Panc1 (cell line): ENCODE measurements at places on chromosomes 16 and 17.

GRCh38 chr17:79041041-79041570 is 17.1 kb downstream of the C1QTNF1 start:
- DNase-seq, result no peak

GRCh38 chr17:867896-868489 is 85.8 kb downstream of the MRM3 start:
- no peak for DNase-seq

- DNase-seq, result no peak
Measured at GRCh38 chr17:81173762-81174155, 7.7 kb upstream of the AATK start.

GRCh38 chr17:64331931-64332493 is 58.6 kb downstream of the PECAM1 start:
- no peak for DNase-seq

DNA sequence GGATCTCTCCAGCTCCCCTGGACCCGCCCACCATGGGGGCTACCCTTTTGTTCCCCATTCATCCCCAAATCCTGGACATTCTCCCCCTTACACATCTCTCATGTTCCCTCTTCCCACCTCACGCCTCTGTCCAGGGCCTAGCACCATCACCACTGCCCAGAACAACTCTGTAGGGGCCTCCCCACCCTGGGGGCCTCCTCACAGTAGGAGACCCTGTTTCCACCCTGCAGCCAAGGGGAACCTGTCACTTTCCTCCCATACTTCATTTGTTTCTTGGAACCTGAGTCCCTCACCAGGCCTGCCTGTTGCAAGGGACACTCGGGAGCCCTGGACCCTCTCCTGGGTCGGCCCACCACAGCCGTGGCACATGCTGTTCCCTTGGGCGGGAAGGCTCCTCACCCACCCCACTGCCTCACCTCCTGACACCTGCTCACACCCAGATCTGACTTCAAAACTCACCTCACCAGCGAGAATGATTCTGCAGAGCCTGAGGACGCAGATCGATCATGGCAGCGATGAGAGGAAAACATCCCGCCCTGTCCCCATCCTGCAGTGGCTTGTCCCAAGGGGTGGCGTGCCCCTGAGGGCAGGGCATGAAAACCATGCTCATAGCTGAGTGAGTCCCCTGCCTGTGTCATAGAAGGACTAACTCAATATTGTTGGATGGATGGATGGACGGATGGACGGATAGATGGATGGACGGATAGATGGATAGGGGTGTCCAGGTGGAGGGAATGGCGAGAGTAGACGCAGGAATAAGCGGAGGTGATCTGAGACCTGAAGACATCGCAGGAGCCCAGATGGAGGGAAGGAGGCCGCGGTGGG is 6.8 kb upstream of the RASD1 start:
- DNase-seq, result no peak

DNA sequence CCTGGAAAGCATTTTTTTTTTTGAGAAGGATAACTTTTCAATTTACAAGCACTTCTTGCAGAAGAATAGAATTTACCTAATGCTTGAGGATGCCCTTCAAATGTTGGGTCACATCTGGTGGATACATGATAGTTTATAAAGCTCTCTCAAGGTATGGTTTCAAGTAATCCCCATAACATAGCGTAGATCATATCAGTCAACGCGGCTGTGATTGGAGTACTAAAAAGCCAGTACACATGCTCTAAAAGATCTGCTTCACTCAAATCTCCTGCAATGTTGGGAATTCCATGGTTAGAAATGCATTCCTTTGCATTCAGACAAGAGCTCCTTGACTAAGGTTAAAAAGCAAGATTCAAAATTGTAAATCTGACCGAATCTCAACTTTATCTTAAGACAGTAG is 3.9 kb upstream of the KCNJ16 start:
- no peak for DNase-seq

DNA sequence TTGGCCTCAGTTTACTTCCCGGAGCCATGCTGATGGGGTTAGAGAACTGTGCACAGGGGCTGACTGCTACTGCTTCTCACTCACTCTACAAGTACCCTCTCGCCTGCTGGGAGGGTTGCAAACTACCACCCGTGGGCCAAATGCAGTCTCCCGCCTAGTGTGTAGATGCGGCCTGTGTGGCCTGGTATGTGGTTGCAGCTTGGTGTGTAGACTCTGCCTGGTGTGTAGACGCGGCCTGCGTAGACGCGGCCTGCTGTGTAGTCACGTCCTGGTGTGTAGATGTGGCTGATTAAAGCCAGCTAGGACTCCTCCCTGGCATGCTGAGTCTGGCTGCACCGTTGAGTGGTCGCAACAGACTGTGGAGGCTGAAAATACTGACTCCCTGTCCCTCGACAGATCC is 7.3 kb downstream of the CANT1 start:
- no peak for DNase-seq

- DNase-seq, result no peak
Measured at GRCh38 chr17:41935641-41936040, 5.2 kb downstream of the ODAD4 start.

- DNase-seq, result no peak
Measured at GRCh38 chr17:50172130-50172529, 6.3 kb downstream of the SGCA start.

- DNase-seq, result no peak
Measured at GRCh38 chr16:46715769-46716305, 26.4 kb downstream of the ORC6 start.

GRCh38 chr16:12675852-12676251 is 127.8 kb downstream of the CPPED1 start:
- no peak for DNase-seq

DNA sequence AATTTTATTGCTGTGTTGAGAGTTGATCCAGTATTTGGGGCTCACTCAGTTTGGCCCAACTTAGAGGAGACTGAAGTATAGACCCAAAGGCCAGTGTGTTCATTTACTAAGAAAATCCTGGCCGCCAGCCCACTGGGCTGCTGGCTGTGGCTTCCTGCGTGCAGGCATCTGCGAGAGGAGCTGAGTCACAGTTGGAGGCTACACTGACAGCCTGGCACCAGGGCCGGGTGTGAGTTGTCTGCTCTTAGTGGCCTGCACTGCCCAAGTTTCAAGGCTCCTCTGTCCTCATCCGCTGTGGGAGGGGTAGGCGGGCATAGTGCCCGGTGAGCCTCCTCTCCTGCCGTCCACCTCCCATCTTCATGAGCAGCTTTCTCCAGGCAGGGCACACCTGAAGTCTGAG is 54.2 kb downstream of the PLD6 start:
- DNase-seq, result peak; percentile 63

GRCh38 chr17:64358261-64358788 is 32.3 kb downstream of the PECAM1 start:
- DNase-seq, result no peak

- DNase-seq, result no peak
Measured at GRCh38 chr17:43517161-43517560, 29.0 kb downstream of the ETV4 start.

DNA sequence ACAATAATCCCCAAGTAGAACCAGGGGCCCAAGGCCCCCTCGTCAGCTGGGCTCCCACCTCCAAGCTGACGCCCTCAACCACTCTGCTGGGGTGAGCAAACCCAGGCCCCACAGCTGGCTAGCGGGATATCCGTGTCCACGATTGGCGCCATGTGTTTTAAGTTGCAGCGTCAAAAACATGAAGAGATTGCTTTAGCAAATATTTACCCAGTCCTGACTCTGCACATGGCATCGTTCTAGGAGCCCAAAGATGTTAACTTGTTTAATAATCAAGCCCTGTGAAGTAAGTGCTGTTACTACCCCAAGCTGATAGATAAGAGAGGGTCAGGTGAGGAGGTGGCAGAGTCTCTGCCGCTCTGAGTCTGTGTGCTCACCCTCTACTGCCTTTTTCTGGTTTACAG is 344 bp upstream of the SEPTIN12 start:
- no peak for DNase-seq

DNA sequence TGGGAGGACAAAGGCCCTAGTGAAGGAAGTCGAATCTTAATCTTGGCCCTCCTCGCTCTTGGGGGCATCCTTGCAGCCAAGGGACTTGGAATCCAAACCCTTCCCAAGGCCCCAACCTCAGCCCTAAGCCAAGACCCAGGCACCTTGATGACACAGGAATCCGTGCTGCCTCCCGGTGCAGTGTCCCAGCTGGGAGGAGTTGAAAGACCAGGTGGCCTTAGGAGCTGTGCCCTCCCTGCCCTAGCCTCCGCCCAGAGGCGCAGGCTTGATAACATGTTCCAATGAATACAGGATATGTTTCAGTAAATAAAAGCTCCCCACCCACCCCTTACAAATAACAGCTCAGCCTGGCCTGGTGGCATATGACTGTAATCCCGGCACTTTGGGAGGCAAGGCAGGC is at the start of gene CHST5:
CHST5 (minus strand) TSS at position 208 of the 400 bp plus-strand sequence. CDS start 5,724 bp downstream, outside the sequence.
- no peak for DNase-seq

GRCh38 chr16:67733734-67734470 is 14.8 kb upstream of the GFOD2 start:
- no peak for DNase-seq

DNA sequence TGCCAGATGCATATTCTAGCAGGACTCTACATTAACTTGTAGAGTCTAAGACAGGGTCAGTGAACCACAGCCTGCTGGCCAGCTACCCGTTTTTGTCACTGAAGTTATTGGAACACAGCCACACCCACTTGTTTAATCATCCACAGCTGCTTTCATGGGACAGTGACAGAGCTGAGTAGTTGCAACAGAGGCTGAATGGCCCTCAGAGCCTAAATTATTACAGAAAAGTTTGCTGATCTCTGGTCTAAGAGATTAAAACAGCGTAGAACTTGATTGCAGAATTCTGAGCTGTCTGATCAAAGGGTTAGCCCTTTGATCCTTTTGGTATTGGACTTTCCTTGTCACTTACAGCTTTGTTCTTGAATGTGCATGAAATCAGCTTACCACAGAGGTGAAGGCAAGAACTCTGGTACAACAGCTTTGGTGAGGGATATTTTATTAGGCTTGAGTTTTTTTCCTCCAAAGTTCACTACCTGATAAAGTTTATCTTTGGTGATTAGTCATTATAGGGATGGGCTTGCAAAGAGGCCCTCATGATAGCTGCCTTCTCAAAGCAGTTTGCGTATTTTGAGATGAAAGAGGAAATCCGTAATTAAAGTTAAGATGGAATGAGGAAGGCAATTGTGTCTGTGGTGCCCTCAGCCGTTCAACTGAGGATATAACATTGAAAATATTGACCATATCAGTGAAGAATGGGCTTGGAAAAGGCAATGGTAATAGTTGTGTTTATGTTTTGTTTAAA is 23.6 kb downstream of the ALDH3A2 start:
- DNase-seq, result no peak

DNA sequence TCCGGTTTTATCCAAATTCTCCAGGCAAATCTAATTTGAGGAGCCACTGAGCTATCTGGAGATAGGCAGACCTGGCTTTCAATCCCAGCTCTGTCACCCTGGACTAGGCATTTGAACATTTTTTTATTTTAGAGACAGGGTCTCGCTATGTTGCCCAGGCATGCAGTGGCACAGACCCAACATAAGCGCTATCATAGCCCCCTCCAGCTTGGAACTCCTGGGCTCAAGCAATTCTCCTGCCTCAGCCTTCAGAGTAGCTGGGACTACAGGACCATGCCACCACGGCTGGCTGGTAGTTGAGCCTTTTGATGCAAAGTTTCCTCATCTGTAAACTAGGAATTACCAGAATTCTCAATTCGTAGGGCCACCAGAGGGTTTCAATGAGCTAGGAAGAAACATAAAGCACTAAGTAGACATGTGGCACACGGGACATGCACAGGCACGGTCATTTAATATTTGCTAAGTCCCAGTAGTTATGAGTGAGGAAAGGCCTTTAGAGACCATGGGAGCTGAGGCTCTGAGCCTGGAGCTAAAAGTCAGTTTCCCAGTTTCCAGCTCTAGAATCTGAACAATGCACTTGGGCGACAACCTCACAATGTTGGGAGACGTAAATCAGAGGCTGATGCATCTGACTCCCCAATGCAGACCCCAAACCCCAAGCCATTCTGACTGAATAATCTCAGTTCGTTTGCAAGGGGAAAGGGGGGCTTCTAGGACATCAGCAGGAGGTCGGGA is 1.1 kb downstream of the ELOB start:
- no peak for DNase-seq

DNA sequence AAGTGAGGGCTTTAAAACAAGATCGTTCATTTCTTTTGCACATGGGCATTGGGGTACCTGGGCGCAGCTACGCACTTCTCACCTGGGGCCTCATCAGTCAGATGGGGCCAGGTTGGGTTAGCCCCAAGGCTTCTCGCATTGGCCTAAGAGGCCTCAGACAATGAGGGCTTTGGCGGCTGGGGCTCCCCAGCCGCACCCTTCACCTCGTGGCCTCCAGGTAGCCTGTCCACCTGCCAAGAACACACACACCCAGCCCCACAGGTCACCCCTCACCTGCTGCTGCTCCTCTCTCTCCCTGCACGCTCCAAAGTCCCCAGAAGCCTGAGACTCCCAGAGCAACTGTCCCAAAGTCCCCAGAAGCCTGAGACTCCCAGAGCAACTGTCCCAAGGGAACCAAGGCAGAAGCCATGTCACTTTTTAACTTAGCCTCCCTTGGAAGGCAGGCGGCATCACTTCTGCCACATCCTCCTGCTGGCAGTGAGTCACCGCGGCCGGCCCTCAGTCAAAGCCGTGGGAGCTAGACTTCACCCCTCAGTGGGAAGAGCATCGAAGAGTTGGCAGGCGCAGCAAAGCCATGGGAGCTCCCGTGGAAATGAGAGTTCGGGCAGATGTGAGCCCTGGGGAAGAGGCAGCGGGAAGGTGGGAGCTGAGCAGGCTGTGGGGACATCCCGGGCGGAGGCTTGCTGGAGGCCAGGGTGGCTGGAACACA is 78.9 kb upstream of the PLCG2 start:
- no peak for DNase-seq

- no peak for DNase-seq
Measured at GRCh38 chr16:88387941-88388627, 5.3 kb downstream of the ZNF469 start.

DNA sequence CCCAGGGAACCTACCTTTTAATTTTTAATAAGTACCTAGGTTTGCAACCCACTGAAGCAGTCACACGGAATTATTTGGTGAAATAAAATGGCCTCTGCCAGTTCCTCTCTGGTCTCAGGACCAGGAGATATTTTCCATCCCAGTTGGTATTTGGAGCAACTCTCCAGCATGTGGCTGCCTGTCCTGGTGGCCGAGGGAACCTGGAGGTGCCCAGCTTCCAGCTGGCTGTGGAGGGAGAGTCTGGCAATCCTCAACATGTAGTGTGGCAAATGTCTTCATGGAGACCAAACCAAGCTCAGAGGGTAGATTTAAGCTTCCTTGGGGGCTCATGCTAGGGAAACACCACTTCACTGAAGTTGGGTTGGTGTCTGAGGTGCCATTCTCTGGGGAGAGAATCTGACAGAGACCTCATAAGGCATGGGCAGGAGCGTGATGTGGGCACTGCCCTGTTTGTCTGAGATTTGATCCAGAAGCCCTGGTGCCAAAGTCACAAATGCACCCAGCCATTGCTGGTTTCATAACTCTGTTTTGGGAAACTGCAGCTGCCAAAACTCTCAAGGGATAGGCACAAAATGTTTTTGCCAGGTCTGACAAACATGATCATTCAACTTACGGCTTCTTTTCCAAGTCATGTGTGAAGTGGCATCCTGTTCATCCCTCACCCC is 2.8 kb downstream of the MT1X start:
- DNase-seq, result no peak
